Effector memory CD8-positive, alpha-beta T cell (primary cell): ENCODE measurements at places on chromosomes 11 and 22.

DNA sequence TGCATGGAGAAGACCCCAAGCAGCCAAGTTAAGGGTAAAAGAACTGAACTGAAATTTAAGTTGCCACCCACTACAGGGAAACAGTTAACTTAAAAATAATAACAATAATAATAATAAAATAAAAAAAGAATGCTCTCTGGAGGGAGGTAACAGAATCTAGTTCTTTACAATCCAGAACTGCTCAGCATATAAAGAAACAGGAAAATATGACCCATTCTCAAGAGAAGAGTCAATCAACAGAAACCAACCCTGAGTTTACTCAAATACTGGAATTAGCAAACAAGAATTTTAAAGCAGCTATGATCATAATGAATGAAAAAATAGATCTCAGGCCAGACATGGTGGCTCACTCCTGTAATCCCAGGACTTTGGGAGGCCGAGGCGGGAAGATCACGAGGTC, 53.8 kb downstream of the DENND5A start:
- peaks cover 8% of the 10 kb centered on the region for H3K4me1 ChIP-seq
- no peaks in the 10 kb centered on the region for H3K27me3 ChIP-seq
- no peak overlapping the region for H3K4me3 ChIP-seq

GRCh38 chr11:43834286-43834685, 46.3 kb upstream of the ALKBH3 start:
- H3K4me3 ChIP-seq: no peak overlapping the region
- DNase-seq: no peak
- no peaks in the 10 kb centered on the region for H3K36me3 ChIP-seq
- no peak overlapping the region for H3K27ac ChIP-seq
- H3K4me1 ChIP-seq: no peaks in the 10 kb centered on the region

DNA sequence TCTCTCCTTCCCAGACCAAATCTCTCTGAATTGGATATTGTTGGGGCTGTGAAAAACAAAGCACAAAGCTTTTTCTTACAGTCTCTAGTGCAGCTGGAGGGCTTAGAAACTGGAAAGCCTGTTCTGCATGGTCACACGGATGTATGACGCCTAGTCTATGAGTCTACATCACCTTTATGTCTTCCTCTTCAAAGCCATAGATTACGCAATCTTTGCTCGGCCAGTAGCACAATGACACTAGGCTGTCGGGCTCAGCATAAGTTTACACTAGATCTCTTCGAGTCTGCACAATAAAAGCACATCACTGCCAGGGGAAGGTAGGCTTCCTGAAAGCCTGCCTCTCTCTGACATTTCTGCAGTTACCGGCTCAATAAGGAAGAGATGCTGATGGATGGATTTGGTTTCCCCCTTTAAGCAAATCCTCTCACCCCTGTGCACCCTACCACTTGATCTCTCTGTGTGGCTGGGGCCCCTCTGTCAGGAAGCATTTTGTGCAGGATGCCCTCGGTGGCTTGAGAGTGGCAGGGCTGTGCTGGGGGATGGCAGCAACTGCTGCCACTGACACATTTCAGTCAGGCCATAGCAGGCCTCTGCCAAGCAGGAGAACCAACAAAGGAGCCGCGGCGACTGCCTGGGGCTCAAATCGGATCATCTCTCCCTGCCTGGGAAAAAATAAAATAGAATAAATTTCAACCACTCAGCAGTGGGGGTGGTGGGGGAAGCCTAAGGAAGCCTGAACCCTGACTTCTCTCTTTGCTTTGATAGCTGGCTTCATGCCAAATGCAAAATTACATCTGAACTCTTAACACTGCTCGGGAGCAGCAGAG, 1272.8 kb downstream of the LRRC4C start:
- no peaks in the 10 kb centered on the region for H3K4me1 ChIP-seq
- no peaks in the 10 kb centered on the region for H3K27me3 ChIP-seq
- no peaks in the 10 kb centered on the region for H3K36me3 ChIP-seq

DNA sequence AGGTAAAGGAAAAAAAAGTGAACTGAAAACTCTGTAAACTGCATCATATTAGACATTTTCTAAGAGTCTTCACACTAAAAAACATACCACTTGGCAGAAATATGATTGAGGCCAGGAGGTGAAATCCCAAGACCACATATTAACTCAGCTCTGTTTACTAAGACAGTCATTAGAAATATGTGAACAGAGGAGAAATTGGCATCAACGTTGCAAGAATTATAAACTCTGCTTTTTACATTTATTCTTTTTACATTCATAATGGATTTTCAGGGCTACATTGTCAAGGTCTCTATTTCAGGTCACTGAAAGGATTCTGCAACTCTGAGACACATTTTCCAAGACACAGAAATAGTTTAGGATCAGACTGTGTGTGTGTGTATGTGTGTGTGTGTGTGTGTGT, 1364.0 kb downstream of the LRRC4C start:
- no peak for DNase-seq
- no peak overlapping the region for H3K27ac ChIP-seq
- no peaks in the 10 kb centered on the region for H3K4me1 ChIP-seq
- no peaks in the 10 kb centered on the region for H3K36me3 ChIP-seq
- H3K4me3 ChIP-seq: no peak overlapping the region
- H3K27me3 ChIP-seq: no peaks in the 10 kb centered on the region

DNA sequence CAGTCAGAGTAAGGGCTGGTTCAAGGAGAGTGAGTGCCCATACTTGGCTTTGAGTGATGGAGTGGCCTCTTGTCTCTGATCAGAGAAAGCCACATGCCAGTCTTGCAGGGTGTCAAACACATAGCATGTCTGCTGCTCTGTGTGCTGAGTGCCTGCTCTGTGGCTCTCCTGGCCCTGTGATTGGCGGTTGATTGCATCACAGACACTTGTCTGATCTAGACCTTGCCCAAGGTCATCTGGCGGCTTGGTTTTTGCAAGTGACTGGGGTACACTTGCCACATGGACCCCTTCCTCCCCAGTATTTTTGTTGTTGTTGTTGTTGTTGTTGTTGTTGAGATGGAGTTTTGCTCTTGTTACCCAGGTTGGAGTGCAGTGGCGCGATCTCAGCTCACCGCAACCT, 10.3 kb downstream of the OSBP2 start:
- H3K4me3 ChIP-seq: no peak overlapping the region
- DNase-seq: no peak
- H3K27me3 ChIP-seq: peaks cover 6% of the 10 kb centered on the region
- H3K36me3 ChIP-seq: no peaks in the 10 kb centered on the region

GRCh38 chr11:78189174-78189724, 530 bp downstream of the USP35 start:
- DNase-seq: no peak
- H3K27ac ChIP-seq: peak overlapping the region; percentile 85
- H3K4me1 ChIP-seq: peaks cover 43% of the 10 kb centered on the region
- peaks cover 18% of the 10 kb centered on the region for H3K36me3 ChIP-seq
- H3K4me3 ChIP-seq: peak overlapping the region; percentile 95
- H3K27me3 ChIP-seq: no peaks in the 10 kb centered on the region

DNA sequence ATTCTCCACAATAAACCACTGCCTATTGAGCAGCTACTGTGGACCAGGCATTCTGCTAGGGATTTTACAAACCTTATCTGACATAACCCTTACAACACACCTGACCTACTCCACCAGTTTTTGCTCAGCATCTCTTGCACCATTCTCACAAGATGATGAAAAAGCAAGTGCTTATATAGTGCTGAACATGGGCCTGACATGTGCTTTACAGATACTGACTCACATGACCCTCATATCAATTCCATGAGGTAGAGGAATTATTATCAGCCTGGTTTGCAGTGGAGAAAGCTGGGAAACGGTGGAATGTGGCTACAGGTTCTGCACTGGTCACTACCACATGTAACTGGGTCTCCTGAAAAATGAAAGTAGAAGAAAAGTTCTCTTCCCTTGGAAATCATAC, 37.5 kb upstream of the PANX1 start:
- no peak for DNase-seq
- H3K36me3 ChIP-seq: no peaks in the 10 kb centered on the region
- H3K27me3 ChIP-seq: peaks cover 15% of the 10 kb centered on the region
- H3K4me3 ChIP-seq: no peak overlapping the region
- H3K4me1 ChIP-seq: no peaks in the 10 kb centered on the region
- no peak overlapping the region for H3K27ac ChIP-seq

DNA sequence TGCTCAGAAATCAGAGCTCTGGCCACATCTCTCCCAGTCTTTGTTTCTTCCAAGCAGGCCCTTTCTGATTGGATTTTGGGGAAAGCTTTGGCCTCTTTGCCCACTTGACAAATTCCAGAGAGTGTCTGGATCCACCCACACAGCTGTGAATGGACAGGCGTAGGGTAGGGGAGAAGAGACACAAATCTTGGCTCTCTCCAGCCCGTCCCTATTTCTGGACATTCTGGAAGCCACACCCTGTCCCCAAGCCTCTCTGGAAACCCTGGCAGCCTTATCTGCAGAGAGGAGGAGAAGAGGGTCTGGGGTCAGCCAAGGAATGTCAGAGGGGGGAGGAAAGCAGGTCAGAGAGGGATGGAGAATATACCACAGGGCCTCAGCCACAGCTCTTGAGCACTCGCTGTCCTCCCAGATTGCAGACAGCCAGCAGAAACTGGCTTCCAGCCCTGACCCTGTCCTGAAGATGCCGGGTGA, 59.5 kb upstream of the WNT11 start:
- no peak overlapping the region for H3K27ac ChIP-seq
- no peak for DNase-seq
- no peaks in the 10 kb centered on the region for H3K36me3 ChIP-seq
- no peak overlapping the region for H3K4me3 ChIP-seq
- peaks cover 3% of the 10 kb centered on the region for H3K4me1 ChIP-seq

DNA sequence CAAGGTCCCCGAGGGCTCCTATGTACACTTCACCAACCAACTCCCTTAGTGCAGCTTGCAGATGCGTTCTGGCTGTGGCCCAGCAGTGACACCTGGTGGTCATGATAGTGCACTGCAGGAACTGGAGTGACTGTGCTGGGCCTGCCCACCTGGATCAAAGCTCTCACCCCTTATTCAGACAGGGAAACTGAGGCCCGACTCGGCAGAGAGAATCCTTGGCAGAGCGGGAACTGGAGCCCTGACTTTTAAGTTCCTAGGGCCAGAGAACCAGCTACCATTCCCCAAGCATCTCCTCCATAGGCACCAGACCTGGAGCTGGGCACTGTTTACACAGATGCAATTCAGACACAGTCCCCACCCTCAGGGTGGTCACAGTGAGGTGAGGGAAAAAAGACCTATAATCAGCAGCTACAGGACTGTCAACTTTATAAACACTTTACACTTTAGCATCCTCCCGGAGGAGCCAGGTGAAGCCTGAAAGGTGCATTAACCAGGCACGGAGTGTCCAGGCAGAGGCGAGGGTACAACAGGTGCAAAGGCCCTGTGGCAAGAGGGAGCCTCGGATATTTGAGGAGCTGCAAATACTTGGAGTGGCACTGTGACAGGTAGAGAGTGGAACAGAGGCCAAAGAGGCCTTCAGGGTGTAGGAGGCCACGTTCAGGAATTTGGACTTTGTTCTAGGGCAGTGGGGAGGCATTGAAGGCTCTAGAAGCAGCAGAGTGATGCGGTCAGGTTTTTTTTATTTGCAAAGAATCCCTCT, 22.0 kb downstream of the RHBDD3 start:
- peak; percentile 64 for DNase-seq
- H3K36me3 ChIP-seq: no peaks in the 10 kb centered on the region
- H3K27me3 ChIP-seq: peaks cover 29% of the 10 kb centered on the region
- H3K4me1 ChIP-seq: no peaks in the 10 kb centered on the region
- H3K27ac ChIP-seq: no peak overlapping the region

DNA sequence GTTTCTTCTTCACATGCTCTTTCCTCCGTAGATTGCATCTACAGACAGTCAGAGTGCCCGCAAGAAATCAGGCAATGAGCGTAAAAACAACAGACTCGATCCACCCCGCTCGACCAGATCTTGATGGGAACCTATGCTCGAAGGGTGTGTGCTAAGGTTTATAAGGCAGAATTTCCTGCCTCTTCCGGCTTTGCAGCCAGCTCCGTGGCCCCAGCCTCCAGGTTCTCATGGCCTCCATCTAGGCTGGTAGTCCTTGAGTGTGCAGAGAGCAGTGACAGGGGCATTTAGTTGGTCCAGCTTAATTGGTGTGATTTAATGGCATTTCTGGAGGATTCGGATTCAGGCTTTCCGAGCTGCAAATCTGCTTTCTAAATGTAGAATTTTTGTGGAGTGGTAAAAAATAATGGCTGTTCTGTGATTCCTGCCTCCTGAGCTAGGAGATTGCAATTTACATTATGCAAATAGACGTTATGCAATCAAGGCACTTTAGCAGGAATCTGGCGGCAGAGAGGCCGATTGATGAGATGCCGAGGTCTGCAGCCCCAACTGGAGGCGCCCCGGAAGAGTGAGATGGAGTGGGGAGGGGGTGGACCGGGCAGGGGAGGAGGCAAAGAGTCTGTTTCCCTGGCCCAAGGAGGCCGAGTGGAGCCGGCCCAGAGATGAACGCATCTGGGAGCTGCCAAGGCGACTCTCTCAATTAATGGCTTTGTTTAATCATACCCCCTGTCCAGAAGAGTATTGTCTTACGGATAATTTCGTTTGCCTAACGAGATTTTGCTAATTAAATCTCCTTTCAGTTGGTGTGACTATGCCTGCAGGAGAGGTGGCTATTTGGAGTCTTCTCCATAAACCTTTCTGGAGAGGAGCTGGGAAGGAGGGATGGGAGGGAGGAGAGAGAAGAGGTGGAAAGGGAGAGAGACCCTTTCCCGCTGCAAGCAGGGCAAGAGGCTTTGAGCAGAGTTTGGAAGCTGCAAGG, 75.3 kb downstream of the PKNOX2 start:
- no peaks in the 10 kb centered on the region for H3K4me1 ChIP-seq
- DNase-seq: no peak
- no peaks in the 10 kb centered on the region for H3K36me3 ChIP-seq
- H3K27me3 ChIP-seq: peaks cover 29% of the 10 kb centered on the region
- no peak overlapping the region for H3K27ac ChIP-seq
- H3K4me3 ChIP-seq: no peak overlapping the region

- H3K4me1 ChIP-seq: no peaks in the 10 kb centered on the region
- H3K4me3 ChIP-seq: no peak overlapping the region
- H3K27me3 ChIP-seq: peaks cover 16% of the 10 kb centered on the region
- no peak overlapping the region for H3K27ac ChIP-seq
- H3K36me3 ChIP-seq: no peaks in the 10 kb centered on the region
Observed at GRCh38 chr11:123122341-123122740, 60.4 kb upstream of the HSPA8 start.

GRCh38 chr11:967995-968751, 42.5 kb downstream of the AP2A2 start:
- H3K36me3 ChIP-seq: peaks cover 46% of the 10 kb centered on the region
- no peak for DNase-seq
- H3K4me1 ChIP-seq: peaks cover 34% of the 10 kb centered on the region
- H3K27ac ChIP-seq: no peak overlapping the region
- no peak overlapping the region for H3K4me3 ChIP-seq
- H3K27me3 ChIP-seq: no peaks in the 10 kb centered on the region

- H3K4me3 ChIP-seq: no peak overlapping the region
- DNase-seq: no peak
- H3K36me3 ChIP-seq: no peaks in the 10 kb centered on the region
- no peaks in the 10 kb centered on the region for H3K27me3 ChIP-seq
- no peaks in the 10 kb centered on the region for H3K4me1 ChIP-seq
- no peak overlapping the region for H3K27ac ChIP-seq
Observed at GRCh38 chr11:109300211-109300610, 121.8 kb upstream of the C11orf87 start.
